ENCODE measurements at places on chromosomes 5 and 9.

DNA sequence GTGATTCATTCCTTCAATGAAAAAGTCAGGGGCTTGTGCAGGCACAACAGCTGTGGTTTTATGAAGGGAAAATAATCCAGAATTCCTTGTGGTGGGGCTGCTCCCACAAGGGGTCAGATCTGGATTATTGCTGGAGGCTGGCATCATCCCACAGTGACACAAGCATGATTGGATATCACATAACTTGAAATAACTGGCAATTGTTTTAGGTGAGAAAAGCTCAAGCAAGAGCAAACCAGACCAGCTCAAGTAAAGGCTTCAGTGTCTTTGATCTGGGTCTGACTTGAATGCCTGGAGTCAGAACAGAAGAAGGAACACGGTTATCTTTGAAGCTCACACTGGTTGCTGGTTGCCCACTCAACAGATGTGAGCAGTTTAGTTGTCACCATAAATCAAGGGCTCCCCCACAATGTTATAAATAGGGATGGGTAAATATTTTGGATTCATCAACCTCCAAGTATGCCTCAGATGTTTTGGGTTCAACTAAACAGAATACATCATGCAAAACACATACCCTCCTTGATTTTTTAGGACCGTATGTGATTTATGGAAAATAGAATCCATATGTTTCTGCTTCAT, 3.1 kb upstream of the ZNF474 start:
- DNase-seq: peak; percentile 67

DNA sequence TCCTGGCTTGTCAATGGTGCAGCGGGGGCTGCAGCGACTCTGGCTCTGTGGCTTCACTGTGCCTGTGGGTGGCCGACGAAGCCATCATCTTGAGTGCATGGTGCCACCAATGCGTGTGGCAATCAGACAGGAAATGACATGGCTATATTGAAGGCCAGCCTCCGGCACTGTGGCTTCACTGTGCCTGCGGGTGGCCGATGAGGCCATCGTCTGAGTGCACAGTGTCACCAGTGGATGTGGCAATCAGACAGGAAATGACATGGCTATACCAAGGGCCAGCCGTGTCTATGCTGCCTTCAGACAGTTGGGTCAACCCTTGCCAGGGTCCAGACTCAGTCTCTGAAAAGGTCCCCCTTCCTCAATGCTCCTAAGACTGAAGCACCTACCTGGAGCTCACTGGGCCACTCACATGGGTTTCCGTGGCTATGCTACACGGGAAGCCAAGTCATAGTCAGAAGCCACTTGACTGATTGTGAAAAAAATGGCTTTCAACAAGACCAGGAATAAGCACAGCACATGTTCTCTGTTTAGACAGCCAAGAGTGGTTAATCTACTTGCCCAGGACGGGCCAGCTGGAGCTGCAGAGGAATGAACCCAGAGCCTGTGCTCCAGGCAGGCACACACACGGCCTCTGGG, 67.5 kb upstream of the S1PR3 start:
- no peak for DNase-seq

DNA sequence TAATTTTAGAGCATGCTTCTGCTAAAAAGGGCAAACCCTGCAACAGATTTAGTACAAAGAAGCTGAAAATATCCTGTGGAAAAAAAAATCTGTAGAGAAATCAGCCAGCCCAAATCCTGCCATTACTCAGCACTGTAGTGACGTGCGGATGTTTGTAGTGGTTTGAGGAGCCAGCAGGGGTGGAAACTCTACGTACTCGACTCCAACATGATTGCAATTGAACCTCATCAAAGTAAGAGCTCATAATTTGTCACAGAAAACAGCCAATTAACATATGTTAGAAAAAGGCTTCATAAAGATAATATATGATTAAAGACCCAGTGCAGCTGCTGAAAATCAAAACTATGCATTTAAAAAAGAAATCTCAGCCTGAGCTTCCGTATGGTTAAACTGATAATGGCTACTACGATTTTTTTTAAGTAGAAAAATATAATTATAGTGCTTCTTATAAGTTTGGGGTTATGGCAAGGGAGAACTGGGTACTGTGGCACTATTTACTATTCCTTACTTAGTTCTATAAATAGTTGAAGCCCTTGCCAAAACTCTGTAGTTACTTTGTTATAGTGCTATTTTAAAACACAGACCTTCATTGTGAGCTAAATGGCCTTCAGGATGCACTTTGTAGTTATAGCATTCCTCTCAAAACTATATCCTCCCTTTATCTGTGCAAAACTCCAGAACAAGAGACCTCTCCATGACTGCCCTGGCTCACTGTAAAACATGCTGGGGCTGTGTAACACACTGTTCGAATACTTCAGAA, 49.4 kb downstream of the MEF2C start:
- peak; percentile 16 for DNase-seq

DNA sequence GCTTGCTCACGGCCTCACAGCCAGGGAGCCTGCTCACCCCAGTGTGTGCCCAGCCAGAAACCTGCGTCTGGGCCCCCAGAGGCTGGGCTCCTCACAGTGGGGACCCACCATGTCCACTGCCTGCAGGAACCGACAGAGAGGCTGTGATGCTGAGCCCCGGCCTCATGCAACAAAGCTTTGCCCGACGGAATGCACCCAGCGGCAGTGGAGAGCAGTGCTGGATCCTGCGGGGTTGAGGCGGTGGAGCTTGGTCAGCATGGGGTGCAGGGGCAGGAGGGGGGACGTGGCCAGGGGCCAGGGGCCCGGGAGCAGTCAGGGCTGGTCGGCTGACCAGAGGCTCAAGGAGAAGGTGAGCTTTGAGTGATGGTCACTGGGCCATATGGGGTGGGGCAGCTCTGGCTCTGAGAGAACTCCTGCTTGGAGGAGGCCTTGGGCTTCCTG, 7.7 kb upstream of the CEP72 start:
- no peak for DNase-seq

DNA sequence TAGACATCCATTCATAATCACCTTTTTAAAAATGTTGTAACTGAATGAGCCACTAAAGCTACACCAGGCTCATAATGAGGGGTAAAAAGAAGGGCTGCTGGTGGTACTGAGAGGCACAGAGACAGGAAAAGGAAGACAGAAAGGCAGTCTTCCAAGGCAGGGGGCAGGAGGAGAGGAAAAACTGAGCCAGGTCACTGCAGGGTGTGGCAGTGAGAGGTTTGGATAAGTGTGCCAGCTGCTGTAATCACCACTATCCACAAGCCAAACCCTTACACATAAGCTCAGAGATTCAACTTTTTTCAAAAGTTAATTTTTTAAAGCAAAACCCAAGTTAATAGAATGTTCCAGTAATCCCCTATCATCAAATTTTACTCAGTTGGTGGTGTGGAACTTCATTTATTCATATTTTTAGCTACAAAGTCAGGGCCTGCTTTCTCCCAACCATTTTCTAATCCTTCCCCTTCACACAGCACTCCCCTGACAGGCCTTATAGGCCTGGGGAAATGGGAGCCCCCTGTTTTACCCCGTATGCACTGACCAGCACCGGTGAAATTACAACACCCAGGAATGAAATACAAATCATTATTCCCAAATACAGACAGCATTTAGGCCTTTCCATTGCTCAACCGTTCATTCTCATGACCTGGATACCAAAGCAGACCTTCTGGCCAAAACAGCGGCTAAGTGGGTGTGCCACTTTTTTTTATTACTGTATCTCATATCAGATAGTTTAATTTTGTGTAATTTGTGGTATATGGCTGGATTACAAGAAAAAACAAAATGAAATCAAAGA, 76.3 kb downstream of the EFNA5 start:
- no peak for DNase-seq

- DNase-seq: no peak
These were observed 20.0 kb downstream of the STOM start for GRCh38 chr9:121350036-121350435.

DNA sequence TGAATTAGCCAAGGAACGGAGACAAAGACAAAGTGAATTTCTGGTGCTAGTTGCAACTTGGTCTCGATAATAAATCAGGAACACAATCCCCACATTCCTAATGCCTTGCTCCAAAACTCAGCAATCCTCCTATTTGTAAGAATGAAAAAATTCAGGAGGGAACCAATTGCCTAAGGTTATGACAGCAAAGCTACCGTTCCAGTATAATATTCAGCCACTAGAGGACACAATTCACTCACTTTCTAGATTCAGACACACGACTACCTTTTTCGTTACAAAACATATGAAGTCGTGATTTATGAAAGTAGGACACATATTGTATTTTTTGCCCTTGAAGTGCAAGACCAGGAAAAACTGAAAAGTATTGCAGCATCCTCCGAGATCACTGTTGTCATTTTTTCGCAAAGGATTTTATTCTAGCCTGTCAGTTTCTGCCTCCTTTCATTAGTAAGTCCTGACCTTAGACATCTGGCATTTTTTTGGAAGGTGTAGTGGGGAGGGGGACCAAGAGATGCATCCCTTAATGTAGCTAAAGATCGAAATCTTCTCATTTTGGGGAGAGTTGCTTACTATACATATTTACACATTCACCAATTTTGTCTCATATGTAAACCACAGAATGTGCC, 133.1 kb downstream of the DOCK8 start:
- DNase-seq: peak; percentile 8

GRCh38 chr5:149224282-149224681, 47.4 kb upstream of the AFAP1L1 start:
- DNase-seq: no peak

- no peak for DNase-seq
These were observed 153.6 kb upstream of the CDH9 start for GRCh38 chr5:27191786-27192510.

- DNase-seq: no peak
These were observed 142.7 kb downstream of the C5orf15 start for GRCh38 chr5:133825631-133826289.

- DNase-seq: no peak
These were observed 3.9 kb downstream of the PPP3R2 start for GRCh38 chr9:101590901-101591300.

DNA sequence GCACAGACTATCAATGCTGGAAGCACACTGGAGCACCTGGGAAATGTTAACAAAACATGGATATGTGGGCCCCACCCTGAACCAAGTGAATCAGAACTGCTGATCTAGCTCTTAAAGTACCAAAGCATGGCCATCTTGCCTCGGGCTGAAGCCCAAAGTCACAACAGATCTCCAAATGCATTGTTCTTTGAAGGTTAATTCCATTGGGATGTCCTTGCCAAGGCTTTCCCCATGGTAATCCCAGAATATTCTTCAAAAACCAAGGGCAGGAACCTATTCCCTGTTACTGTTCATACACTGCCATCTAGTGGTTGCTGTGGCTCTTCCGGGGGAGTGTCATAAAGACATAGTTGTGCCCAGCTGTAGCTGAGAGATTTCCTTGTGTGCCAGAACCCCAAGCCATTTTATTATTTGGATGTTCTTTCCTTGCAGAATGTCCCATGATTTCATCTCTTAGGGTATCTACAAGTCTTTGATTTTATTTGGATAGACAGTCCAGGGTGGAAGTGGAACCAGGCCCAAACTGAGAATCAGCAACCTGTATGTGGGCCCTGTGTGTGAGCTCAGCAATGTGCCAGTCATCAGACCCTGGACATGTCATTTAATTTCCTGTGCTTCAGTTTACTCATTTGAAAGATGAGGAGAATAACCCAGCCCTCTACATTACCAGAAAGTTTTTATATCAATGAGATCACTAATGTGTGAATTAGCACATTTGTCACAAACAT, 290.0 kb downstream of the ACTL7B start:
- DNase-seq: peak; percentile 77

- no peak for DNase-seq
These were observed 256.3 kb downstream of the SMARCA2 start for GRCh38 chr9:2271426-2271825.

DNA sequence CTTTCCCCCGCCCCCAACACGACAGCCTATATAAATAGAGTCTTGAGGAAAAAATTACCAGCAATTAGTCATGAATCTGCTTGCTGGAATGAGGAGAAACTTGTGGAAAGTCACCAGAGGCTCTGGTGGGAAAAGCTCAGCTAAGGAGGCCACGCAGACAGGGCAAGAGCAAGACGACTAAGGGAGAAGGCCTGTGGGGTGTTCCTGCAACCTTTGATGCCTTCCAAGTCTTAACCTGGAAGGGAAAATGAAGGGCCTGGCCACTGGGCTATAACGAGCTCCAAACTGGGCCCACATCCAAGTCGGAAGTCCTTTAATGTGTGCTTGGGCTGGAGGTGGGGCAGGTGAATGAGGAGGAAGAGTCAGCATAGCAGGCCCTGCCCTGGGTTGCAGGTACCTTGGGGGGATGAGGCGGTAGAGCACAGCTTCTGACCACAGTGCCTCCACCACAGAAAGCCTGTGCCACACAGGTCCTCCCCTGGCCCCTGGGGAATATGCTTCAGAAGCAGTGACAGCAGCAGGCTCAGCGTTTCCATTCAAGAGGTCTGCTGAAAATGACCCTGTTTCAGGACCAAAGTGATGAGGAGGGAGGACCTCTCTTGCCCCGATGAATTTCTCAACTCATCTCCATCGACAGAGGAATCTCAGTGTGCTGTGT, 92.8 kb upstream of the LRRTM2 start:
- DNase-seq: no peak

DNA sequence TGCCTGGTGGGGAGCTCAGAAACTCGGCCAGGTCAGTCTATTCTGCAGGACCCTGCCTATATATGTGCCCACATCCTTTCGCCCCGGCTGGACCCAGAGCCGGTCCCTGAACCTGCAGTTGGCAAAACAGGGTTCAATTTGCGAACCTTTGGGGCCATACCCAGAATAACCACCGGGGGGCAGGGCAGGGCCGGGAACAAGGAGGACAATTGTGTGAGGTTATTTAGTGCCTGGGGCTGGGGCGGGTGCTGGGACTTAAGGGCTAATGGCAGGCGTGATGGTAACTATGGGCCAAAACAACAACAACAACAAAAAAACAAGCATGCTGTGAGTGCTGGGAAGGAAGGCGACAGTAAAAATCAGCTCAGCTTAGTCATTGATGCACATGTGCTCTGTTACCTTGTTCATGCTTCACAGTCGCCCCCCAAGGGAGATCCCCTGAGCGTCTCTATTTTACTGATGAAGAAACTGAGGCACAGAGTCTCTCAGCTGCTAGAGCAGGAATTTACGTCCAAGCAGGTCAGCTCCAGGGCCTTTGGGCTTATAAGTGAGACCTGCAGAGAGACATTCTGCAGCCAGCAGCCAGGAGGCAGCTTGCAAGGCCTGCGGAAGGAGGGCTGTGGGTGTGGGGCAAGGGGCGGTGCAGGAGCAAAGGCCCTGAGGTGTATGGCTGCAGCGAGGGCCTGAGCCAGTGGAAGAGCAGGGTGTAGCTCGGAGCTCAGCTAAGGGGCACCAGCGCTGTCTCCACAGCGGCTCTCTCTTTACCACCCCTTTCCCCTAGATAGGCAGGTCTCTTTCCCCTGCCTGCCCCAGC, 106.0 kb downstream of the PHF2 start:
- DNase-seq: no peak

All from AG09309 (cell line).